ENCODE measurements at places on chromosomes 2 and 18. TPM values are rescaled to one million over a fixed set of nuclear protein-coding genes. Genes with fewer than 3 reads are reported as not detected.

- no peak for DNase-seq
These were observed 558.8 kb upstream of the CHAC2 start for GRCh38 chr2:53208815-53209214.

MC5R gene
- not detected for polyA plus RNA-seq

DNA sequence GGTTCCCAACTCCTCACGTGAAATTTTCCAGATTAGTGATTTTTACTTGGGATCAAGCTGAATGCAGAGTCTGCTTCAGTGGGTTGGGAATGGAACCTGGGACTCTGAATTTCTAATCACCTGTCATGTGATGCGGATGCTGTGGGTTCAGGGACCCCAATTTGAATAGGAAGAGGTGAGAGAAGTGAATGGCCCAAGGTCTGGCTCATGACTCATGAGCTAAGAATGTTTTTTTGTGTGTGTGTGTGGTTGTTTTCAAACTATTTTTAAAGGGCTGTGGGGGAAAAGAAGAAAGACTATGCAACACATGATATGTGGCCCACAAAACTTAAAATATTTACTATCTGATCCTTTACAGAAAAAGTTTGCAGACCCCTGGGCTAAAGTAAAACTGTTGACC lies 108.5 kb upstream of the CYRIA start:
- no peak for DNase-seq

DNA sequence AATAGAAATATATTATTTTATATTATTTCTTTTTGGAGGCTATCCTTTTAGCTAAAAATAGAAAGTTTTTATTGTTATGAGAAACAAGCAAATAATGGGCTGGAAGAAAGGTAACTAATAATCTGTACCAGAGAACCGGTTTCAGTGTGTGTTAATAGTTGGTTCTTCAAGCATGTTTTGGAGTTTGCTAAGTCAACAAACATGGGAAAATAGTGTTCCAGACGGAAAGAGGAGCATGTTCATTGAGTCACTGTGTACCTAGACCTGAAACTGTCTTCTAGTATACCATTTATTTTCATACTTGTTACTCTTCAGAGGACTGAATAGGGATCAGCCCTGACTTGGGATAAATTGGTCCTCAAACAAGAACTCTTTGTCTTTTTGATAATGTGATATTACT lies 134.5 kb upstream of the CWC22 start:
- DNase-seq = no peak

DNA sequence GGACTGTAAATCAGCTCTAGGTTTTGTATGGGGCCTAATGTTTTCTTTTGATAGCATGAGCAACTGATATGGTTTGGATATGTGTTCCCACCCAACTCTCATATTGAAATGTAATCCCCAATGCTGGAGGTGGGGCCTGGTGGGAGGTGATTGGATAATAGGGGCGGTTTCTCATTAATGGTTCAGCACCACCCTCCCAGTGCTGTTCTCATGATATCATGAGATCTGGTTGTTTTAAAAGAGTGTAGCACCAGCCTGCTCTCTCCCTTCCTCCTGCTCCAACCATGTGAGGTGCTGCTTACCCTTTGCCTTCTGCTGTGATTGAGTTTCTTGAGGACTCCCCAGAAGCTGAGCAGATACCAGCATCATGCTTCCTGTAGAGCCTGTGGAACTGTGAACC lies 140.2 kb upstream of the SKOR2 start:
- no peak for DNase-seq

GATA6 gene
- polyA plus RNA-seq = 31.1 TPM

KCNJ13 gene
- 0.50 TPM for polyA plus RNA-seq

SLC11A1 gene
- polyA plus RNA-seq = 4.2 TPM

All from stomach (tissue), 19 donors.